ENCODE measurements at places on chromosomes 13 and 19.

DNA sequence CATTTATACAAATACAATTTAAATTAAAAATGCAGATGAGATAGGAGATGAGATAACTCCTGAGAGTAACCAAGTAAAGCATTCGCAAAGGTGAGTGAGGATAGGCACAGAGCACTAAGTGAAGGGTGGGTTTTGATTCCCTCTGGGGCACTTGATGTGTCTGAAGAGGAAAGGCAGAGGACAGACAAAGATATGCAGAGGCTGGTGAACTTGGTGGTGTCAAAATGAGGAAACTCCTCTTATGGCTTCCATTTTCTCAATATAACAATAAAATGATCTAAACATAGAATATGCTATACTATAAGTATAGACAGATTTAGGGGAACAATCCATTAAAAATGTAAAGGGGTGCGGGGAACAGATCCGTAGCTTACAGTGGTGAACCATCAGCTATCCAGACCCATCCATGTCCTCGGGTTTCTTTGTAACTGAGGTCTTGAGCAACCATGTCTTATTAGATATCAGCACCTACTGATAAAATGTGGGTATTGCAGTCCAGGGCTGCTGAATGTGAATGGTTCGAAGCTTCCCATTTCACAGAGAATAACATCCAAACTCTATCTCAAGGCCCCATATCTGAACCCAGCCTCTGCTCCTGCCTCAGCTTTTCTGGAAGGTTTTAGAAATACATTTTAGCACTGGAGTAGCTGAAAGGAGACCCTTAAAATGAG lies 73.9 kb upstream of the SLC10A2 start:
- peak; percentile 8 for DNase-seq

DNA sequence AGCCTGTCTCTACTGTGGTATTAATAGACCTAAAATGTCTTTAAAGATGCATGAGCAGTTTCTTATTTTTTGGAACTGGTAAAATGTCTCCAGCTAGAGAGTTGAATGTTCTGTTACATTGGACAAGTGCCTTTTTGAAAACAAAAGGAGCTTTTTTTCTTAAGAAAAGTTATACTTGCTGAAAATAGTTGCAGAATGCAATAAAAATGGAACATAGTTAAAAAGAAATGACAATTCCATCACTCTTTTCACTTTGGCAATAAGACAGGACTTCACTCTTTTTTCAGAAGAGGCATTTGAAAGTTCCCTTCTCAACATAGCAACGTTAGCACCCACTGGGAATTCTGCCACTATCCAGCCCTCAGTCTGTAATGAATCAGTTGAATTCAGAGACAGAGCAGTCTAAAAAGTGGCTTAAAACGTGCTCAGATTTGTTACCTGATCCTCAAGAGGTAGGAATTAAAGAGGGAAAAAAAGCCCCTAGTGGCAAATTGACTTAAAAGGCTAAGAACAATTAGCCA lies 10.1 kb downstream of the RGCC start:
- DNase-seq = no peak

DNA sequence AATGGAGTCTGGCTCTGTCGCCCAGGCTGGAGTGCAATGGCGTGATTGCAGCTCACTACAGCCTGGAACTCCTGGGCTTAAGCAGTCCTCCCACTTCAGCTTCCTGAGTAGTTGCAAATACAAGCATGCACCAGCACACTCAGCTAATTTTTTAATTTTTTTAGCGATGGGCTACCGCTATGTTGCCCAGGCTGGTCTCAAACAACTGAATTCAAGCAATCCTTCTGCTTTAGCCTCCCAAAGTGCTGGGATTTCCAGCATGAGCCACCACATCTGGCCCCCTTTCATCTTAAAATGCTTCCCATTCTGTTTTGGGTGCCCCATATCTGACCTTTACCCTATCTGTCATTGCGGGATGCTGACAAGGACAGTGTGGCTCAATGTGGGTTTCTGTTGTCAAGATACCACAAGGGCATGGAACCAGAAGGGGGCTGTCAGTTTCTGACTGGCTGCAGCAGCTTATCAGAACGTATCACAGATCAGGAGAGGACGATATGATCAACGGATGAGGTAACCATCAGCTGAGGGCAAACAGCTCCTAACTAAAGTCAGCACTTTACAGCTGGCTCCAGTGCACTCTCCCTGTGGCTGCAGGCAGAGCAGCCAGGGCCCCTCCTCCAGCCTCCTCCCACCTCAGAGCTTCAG lies 32.4 kb downstream of the GPR42 start:
- no peak for DNase-seq

- DNase-seq = no peak
Measured at GRCh38 chr13:20126541-20127261, 34.2 kb downstream of the GJA3 start.

DNA sequence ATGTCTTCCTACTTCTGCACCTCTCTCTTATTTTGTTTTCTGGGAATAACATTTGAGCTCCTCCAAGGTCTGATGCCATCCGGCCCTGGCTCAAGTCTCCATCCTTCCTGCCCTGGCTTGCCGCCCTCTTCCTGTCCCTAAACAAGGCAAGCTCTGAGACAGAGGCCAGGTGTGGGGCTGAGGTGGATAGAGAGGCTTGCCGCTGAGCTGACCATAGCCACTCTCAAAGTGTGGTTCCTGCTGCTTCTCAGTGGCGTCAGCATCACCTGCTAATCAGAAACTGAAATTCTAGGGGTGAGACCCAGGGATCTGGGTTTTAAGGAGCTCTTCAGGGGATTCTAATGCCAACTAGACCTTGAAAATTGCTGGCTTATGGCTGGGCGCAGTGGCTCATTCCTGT lies 6.0 kb upstream of the TPRX2 start:
- no peak for DNase-seq

DNA sequence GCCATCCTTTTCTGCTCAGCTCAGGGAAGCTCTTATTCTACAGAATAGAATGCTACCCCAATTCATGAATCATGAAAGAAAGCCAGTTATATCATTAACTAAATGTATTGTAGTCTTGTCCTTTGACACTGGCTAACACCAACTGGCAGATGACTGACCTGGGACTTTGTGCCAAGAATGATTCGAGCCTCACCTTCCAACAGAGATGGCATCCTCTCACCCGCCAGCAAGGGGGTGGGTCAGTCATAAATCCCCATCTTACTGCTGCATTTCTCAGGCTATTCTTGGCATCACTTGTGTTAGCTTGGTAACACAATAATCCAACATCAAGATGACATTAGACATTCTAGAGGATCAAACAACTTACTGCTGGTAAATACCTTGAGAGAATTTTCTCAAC lies 1239.8 kb upstream of the MIR17HG start:
- no peak for DNase-seq

DNA sequence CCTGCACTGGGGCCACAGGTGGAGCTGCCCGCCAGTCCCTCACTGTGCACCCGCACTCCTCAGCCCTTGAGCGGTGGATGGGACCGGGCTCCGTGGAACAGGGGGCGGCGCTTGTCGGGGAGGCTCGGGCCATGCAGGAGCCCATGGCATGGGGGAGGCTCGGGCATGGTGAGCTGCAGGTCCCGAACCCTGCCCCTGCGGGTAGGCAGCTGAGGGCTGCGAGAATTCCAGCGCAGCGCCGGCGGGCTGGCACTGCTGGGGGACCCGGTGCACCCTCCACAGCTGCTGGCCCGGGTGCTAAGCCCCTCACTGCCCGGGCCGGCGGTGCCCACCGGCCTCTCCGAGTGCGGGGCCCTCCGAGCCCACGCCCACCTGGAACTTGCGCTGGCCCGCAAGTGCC lies 877.5 kb upstream of the PCDH9 start:
- no peak for DNase-seq
